ENCODE measurements at places on chromosomes 1 and 21.
A peak's percentile ranks its signal among the peaks of the same experiment; 100 is the strongest.

DNA sequence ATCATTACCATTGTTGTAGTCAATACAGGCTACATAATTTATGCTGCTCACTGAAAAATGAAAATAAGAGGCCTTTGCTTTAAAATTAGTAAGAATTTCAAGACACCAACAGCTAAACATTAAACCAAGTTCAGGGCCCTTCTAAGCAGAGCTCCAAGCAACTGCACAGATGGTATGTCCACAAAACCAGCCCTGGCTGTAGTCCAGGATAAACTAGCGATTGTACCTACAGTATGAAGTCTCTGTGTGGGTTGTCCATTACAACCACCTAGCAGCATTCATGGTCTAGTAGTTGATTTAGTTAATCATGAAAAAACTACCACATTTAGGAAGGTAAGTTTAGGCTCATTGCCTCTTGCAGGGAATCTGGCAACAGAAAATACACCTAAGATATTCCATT is 35.3 kb downstream of the CLCA4 start:
- no peak for DNase-seq

- no peak for DNase-seq
Measured at GRCh38 chr1:227459977-227460376, 103.4 kb upstream of the ZNF678 start.

GRCh38 chr21:25459993-25460392 is 147.3 kb downstream of the MRPL39 start:
- no peak for DNase-seq

DNA sequence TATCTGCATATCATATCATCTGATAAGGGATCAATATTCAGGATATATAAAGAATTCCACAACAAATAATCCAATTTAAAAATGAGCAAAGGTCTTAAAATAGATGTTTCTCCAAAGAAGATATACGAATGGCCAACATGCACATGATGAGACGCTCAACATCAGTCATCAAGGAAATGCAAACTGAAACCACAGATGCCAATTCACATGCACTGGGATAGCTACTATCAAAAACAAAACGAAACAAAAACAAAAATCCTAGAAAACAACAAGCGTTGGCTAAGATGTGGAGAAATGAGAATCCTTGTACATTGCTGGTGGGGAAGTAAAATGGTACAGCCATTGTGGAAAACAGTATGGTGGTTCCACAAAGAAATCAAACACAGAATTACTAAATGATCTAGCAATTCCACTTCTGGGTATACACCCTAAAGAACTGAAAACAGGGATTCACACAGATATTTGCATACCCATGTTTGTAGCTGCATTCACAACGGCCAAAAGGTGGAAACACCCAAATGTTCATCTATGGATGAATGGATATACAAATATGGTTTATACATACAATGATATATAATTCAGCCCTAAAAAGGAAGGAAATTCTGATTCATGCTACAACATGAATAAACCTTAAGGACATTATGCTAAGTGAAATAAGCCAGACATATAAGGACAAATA is 79.4 kb downstream of the PCSK9 start:
- no peak for DNase-seq

- peak; percentile 79 for DNase-seq
Measured at GRCh38 chr1:156608036-156608674, 6.9 kb upstream of the GPATCH4 start.

DNA sequence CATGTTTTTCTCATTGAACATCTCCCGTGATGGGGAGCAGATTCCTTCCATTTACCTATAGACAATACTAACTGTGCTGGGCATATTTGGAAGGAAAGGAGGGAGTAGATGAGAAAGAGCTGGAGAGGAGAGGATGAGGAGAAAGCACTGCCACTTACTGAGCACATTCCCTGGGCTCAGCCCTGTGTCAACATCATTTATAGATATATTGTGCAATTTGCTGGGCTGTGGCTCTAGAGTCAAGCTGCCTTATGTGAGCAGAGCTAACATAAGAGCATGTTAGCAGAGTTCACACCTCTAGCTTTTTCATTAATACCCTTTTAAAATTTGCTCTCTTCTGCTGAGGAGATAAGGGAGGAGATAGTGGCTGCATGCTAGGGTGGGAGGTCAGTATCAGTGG is 22.3 kb upstream of the CD53 start:
- DNase-seq: no peak
